ENCODE measurements at places on chromosomes 1 and 21.

DNA sequence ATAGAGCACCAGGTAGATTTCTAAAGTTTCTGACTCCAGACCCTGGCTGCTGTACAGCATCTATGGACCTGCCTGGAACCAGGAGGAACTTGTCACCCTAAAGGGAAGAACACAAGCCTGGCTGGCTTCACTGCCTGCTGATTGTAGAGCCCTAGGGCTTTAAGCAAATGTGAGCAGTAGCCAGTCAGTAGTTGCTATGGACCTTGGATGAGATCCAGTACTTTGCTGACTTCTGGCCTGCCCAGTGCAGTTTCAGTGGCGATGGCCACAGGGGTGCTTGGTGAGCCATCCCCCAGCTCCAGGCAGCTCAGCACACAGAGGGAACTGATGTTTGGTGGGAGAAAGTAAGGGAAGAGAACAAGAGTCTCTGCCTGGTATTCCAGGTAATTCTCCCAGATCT lies 68.4 kb downstream of the ATP6V1G3 start:
- DNase-seq: no peak

DNA sequence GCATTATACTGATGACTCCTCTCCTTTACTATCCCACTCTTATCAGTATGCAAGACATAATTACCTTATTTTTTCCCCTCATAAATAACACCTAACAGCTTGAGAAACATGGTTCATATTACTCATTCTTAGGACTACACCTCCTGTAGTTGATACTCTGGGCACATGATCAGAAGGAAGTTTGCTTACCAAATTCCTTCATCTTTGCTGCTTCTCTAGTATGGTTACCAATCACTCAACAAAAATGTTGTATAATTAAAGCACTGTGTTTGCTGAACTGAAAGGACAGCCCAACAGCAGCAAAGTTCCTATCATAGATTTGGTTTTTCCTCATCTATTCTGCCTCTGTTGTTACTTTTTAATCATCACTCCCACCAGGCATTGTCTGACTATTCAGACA lies 586.3 kb downstream of the LRRIQ3 start:
- DNase-seq: no peak

DNA sequence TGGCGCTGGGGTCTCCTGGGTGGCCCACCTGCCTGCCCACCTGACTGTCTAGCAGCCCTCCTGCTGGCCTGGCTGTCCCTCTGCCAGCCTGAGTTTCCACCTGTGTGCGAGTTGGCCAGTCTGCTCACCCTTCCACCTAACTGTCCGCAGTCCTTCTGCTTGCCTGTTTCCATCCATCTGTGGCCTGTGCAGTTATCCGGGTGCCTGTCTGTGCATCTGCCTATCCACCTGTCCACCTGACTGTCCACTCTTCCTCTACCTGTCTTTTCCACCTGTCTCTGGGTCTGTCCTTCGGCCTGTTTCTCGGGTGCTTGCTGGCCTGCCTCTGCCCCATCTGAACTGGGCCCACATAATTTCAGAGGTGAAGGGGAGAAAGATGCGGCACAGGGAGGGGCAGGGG lies 1.9 kb downstream of the KCNQ4 start:
- no peak for DNase-seq

- DNase-seq: no peak
Observed at GRCh38 chr1:14599800-14600199, 1.3 kb downstream of the KAZN start.

- DNase-seq: no peak
Observed at GRCh38 chr1:32861904-32862695, 8.6 kb downstream of the FNDC5 start.

- DNase-seq: no peak
Observed at GRCh38 chr1:245654460-245655050, 499.8 kb downstream of the KIF26B start.

DNA sequence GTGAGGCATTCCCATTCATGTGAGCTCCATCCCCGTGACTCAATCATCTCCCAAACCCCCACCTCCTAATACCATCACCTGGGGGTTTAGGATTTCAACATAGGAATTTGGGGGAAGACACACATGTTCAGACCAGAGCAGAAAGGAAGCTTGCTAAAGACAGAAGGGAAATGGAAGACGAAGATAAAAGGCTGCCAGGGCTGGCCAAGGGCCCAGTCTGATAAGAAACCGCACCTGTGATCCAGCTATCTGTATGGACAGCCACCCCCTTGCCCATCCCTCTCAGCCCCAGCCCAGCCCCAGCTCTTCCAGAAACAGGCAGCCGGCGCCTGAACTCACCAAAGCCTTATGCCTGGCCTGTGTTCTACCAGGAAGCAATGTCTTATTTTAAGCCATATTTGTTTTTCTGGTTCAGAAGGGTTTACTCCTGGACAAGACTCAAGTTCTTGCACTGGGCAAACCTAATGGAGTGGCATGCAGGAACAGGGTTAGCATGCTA lies 198.4 kb upstream of the VAMP3 start:
- DNase-seq: no peak

DNA sequence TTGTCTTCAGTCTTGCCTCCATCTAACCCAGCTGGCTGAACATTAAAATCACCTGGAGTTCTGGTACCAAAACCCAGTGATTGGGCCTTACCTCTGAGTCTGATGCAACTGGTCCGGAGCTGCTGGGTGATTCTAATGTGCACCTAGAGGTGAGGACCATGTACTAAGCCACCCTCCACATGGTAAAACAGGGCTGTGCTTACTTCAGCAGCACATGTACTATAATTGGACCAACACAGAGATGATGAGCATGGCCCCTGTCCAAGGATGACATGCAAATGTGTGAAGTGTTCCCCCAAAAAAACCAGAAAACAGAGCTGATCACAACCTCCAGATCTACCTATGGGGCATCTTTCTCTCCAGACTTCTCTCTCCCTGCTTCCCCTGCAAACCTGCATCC lies 37.0 kb downstream of the ELK4 start:
- DNase-seq: no peak
